ENCODE measurements at places on chromosomes 1 and 21. TPM values are rescaled to one million over a fixed set of nuclear protein-coding genes. Genes with fewer than 3 reads are reported as not detected.

SLAMF6 gene
- 0.35 TPM for total RNA-seq

HMCN1 gene
- total RNA-seq = 6.2 TPM

SPRR2E gene
- not detected for total RNA-seq

FCRL6 gene
- total RNA-seq = not detected

OR2M4 gene
- total RNA-seq = not detected

DNA sequence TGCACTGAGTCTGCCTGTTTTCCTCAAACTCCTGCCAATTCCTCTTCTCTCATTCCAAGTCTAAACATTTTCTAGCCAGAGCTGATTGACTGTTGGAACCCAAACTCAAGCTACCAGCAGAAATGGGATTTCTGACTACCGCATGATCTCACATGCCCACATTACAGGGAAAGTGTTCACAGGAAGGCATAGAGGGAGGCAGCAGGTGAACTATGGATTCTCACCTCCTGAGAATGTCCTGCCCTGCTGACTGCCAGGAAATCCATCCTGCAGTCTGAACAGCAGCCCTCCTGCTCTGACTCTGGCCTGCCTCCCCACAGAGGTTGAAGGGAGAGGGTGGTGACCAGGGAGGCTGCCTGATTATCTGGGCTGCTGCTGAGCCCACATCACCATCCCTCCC is 22.5 kb downstream of the IQGAP3 start:
- H3K36me3 ChIP-seq = no peaks in the 10 kb centered on the region
- no peaks in the 10 kb centered on the region for H3K27me3 ChIP-seq
- DNase-seq = no peak
- H3K27ac ChIP-seq = no peak overlapping the region
- H3K4me1 ChIP-seq = no peaks in the 10 kb centered on the region

DNA sequence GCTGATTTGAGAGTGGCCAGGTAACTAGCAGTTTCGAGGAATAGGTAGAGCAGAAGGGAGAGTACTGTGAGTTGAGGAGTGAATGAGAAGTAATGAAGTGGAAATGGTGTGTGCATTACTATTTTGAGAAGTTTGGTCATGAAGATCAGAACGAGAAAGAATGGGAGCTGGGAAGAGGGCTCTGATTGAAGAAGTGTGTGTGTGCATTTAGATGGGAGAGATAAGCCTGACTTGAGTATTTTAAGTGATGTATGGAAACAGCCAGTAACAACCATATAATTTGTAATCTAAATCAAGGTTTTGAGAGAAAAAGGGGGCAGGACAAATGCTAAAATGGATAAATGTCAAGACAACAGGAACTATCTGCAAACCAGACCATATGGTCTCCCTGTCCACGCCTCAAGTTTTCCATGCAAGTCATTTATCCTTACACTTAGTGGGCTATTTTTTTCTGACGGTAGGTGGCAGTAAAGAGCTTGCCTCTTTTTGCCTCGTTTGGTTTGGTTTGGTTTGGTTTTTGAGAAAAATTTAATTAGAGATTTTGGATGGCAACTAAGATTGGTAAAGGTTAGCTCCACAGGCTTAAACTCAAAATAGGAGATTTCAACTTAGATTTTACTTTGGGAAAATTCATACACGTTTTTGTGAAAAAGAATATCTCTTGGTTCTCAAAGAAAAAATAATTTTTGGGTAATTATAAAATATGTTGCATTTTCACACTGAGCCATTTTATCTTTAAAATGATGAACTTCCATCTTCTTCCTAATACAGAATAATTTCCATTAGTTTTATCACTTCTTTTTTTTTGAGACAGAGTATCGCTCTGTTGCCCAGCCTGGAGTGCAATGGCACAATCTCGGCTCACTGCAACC is 9.5 kb upstream of the B3GALNT2 start:
- peak; percentile 19 for DNase-seq
- no peaks in the 10 kb centered on the region for H3K4me1 ChIP-seq
- no peak overlapping the region for H3K27ac ChIP-seq
- no peak overlapping the region for H3K4me3 ChIP-seq
- H3K36me3 ChIP-seq = no peaks in the 10 kb centered on the region
- no peaks in the 10 kb centered on the region for H3K27me3 ChIP-seq

- DNase-seq = no peak
- peak overlapping the region; percentile 46 for H3K27ac ChIP-seq
- no peaks in the 10 kb centered on the region for H3K36me3 ChIP-seq
- no peak overlapping the region for H3K4me3 ChIP-seq
- peaks cover 21% of the 10 kb centered on the region for H3K4me1 ChIP-seq
- H3K27me3 ChIP-seq = no peaks in the 10 kb centered on the region
Observed at GRCh38 chr1:67777016-67777415, 56.3 kb downstream of the GNG12 start.

GRCh38 chr1:53545663-53546408 is 86.6 kb downstream of the DMRTB1 start:
- no peaks in the 10 kb centered on the region for H3K36me3 ChIP-seq
- DNase-seq = no peak
- peaks cover 10% of the 10 kb centered on the region for H3K27me3 ChIP-seq
- peaks cover 4% of the 10 kb centered on the region for H3K4me1 ChIP-seq
- no peak overlapping the region for H3K27ac ChIP-seq

DNA sequence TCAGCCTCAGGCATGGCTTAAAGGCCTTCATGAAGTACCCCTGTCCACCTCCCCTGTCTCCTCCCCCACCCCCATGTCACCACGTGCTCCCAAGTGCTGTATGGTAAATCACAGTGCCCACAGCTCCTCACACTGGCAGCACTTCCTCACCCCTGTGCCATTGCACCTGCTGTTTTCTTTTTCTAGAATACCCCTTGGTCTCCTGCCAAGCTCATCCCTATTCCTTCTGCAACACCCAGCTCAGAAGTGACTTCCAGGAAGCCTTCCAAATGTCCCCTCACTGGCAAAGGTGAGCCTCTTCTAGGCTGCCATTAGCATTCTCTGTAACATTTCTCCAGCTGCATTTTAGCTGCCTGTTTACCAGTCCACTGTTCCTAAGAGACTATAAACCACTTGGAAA is 9.4 kb downstream of the AKNAD1 start:
- no peak overlapping the region for H3K4me3 ChIP-seq
- no peaks in the 10 kb centered on the region for H3K27me3 ChIP-seq
- no peaks in the 10 kb centered on the region for H3K4me1 ChIP-seq

DNA sequence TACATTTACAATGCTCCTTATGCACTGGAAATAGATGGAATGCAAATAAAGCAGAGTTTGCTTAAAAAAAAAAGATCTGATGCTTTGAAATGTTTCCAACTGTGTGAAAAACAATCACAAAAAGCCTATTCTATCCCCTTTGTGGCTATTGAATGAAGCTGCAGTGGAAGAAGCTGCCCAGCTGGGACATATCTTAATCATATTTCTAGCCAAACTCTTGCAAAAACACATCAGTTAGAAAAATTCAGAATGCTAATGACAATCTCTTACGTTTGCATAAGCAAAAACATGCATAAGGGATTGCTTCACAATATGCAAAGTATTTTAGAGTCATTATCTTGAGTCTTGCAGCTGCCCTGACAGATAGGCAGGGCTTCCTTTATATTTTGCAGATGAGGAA is 526.4 kb upstream of the USP24 start:
- H3K27ac ChIP-seq = no peak overlapping the region
- H3K36me3 ChIP-seq = no peaks in the 10 kb centered on the region
- H3K4me3 ChIP-seq = no peak overlapping the region
- H3K27me3 ChIP-seq = no peaks in the 10 kb centered on the region
- DNase-seq = no peak

DNA sequence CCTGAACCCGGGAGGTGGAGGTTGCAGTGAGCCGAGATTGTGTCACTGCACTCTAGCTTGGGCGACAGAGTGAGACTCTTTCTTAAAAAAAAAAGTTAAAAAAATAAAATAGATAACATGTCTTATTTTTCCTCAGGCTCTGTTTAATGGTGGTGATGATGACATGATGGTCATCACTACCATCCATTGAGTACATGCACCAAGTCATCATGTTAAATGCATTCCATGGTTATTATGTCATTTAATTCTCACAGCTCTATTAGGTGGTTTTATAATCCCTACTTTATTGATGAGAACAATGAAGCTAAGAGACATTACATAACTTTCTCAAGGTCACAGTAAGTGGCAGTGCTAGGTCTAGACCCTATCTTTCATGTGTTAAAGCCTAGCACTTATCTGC is 34.4 kb upstream of the MAB21L3 start:
- no peaks in the 10 kb centered on the region for H3K4me1 ChIP-seq
- H3K36me3 ChIP-seq = no peaks in the 10 kb centered on the region
- no peaks in the 10 kb centered on the region for H3K27me3 ChIP-seq
- no peak for DNase-seq
- no peak overlapping the region for H3K4me3 ChIP-seq

DNA sequence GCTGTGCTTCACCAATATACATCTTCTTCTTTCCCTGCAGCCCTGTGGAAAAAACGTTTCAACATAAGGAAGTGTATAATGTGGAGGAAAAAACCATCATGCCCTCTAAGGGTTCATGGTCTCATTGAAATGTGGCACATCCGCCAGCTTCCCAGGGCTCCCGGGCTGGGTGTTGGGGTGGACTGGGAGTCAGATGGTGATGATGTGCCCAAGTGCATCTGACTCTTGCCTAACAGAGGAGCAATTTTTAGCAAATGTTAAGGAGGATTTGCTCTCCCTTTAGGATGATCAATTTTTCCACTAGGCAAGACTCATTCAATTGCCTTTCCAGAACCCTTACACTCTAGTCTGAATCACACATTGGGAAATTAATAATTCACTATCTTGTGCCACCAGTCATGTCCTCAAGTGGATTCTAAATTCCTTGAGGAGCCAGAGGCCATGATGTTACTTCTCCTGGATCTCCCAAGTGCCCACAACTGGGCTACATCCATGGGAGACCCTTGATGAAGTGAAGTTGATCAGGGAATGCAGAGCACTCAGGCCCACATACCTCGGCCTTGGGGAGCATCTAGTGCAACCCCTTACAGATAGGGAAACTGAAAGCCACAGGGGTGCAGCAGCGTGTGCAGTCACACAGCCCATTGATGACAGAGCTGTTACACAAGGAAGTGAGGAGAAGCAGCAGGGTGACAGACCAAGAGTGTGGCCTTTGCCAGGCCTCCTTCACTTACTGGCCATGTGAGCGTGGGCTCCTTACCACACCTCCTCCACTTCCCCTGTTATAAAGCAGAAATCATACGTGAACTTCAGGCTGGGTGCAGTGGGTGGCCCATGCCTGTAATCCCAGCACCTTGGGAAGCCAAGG is 100.0 kb upstream of the SLC44A3 start:
- no peaks in the 10 kb centered on the region for H3K27me3 ChIP-seq
- H3K27ac ChIP-seq = no peak overlapping the region
- H3K4me3 ChIP-seq = no peak overlapping the region
- no peaks in the 10 kb centered on the region for H3K36me3 ChIP-seq
- no peaks in the 10 kb centered on the region for H3K4me1 ChIP-seq

DNA sequence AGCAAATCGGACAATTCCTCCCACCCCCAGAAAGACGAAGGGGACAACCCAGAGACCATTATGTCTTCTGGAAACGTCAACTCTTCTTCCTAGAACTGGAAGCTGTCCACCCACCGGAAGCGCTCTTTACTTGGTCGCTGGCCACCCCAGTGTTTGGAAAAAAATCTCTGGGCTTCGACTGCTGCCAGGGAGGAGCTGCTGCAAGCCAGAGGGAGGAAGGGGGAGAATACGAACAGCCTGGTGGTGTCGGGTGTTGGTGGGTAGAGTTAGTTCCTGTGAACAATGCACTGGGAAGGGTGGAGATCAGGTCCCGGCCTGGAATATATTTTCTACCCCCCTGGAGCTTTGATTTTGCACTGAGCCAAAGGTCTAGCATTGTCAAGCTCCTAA is 3.2 kb downstream of the S1PR1 start:
- peak overlapping the region; percentile 74 for H3K4me3 ChIP-seq
- peak; percentile 73 for DNase-seq
- no peaks in the 10 kb centered on the region for H3K27me3 ChIP-seq
- H3K4me1 ChIP-seq = peaks cover 29% of the 10 kb centered on the region
- peaks cover 34% of the 10 kb centered on the region for H3K36me3 ChIP-seq
- H3K27ac ChIP-seq = peak overlapping the region; percentile 63

DNA sequence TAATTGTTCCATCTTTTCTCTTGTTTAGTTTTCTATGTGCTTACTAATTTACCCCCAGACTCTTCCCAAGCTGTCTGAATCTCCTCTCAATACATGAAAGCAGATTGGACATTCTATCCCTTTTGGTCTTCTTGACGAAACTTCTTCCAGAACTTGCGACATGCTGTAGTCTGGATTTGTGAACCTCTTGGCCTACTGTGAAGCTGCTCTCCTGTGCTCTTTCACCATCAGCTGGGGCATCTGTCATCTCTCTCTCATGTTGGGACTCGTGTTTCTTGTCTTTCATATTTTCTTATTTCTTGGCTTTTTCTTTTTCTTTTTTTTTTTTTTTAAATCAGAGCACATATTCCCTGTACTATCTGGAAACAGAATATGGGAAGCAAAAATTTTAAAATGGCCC is 6.8 kb downstream of the CPT2 start:
- no peak for DNase-seq
- no peak overlapping the region for H3K4me3 ChIP-seq

- H3K4me1 ChIP-seq = peaks cover 18% of the 10 kb centered on the region
- no peak overlapping the region for H3K27ac ChIP-seq
- no peaks in the 10 kb centered on the region for H3K36me3 ChIP-seq
- H3K4me3 ChIP-seq = no peak overlapping the region
- no peak for DNase-seq
- no peaks in the 10 kb centered on the region for H3K27me3 ChIP-seq
Observed at GRCh38 chr1:225545649-225546048, 107.3 kb downstream of the ENAH start.

- no peaks in the 10 kb centered on the region for H3K27me3 ChIP-seq
- DNase-seq = no peak
- no peak overlapping the region for H3K4me3 ChIP-seq
- no peaks in the 10 kb centered on the region for H3K36me3 ChIP-seq
Observed at GRCh38 chr1:186030453-186030852, 296.3 kb downstream of the HMCN1 start.
